ENCODE measurements at places on chromosomes 4 and X. TPM values are rescaled to one million over a fixed set of nuclear protein-coding genes. Genes with fewer than 3 reads are reported as not detected.

KCNE5 gene
- total RNA-seq: not detected

- DNase-seq: no peak
Measured at GRCh38 chr4:78024085-78024484, 33.0 kb upstream of the FRAS1 start.

DNA sequence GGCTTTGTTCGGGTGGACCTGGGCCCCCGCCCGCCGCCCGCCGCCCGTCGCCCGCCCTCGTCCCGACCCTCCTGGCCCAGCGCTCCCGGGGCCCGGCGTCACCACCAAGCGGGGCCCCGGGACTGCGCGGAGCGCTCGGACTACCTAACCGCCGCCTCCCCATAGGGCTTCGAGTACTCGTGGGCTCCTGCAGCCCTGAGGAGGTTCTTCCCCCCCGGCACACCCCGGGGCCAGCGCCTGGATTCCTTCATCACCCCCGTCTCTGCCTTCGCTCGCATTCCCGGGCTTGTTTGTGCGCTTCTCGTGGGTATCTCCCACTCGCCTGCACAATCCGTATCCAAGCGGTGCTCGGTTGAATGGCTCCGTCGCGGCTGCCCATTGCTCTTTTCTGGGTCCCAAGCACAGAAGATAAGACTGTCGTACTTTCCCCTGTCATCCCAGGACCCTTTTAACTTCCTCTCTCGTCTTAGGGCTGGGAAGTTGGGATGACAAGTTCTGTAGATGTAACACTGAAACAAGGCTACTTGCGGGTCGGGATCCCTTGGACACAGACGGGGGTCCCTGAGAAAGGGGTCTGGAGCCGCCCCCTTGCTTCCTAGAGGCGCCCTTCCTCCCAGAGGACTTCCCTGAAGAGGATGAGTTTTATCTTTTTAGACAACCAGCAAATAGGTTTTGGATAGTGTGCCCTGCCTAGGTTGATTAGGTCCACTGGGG, 565 bp downstream of the MOB1B start:
- DNase-seq: peak; percentile 50

PAGE2 gene
- total RNA-seq: not detected

DNA sequence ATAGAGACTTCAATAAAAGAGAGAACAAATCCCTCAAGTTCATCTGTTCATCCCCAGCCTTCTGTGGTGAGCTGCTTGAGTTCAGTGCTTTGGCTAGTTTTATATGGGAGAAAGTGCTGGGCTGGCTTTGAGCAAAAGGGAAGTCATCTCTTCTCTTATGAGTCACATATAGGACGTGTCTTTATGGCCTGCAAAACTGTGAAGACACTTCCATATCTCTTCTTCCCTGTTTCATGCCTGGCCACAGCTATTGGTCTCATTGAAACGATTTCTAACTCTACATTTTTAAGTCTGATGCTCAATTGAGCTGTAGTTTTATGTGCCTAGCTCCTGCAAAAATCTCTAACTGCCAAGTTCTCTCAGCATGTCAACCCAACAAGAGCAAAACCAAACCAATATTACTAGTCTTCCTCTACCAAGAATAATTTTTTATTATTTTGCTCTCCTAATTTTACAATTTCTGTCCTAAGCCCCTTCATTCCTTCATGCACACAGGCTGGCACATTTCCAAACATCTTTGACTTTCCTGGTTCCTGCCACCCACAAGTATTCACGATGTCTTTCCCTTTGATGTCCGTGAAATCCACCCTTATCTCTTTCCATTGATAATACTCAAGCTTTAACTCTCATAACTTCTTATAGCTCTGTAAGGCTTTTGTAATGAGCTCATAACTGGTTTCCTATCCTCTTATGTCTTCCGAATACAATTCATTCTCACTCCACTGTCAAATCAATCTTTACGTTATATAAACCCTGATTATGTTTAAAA, 165.3 kb downstream of the BTC start:
- no peak for DNase-seq

DNA sequence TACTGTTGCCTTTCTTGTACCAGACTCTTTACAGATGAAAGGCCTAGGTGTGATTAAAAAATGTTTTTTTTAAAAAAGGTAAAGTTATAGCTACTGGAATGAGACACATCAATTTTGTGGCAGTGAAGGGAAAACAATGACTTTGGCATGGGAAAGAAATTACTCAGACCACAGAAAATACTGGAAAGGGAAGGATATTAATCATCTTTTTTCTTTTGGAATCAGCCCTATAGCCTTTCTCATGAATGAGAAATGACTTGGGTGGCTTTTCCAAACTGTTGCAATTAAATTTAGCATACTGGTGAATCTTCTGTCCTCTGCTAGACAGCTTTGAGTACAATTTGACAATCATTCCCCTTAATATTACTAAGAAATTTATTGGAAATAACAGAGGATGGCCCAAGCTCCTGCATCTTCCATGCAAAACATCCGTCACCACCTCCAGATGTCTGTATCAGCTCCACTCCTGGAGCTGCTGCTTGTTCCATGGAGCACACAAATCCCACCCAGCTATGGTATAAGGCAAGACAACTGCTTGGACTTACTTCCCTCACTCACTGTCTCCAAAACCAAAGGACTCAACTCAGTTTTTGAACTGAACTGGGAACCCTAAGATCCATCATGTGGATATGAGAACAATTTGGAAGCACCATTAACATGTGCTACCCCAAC, 97.6 kb upstream of the ARSJ start:
- DNase-seq: no peak

DNA sequence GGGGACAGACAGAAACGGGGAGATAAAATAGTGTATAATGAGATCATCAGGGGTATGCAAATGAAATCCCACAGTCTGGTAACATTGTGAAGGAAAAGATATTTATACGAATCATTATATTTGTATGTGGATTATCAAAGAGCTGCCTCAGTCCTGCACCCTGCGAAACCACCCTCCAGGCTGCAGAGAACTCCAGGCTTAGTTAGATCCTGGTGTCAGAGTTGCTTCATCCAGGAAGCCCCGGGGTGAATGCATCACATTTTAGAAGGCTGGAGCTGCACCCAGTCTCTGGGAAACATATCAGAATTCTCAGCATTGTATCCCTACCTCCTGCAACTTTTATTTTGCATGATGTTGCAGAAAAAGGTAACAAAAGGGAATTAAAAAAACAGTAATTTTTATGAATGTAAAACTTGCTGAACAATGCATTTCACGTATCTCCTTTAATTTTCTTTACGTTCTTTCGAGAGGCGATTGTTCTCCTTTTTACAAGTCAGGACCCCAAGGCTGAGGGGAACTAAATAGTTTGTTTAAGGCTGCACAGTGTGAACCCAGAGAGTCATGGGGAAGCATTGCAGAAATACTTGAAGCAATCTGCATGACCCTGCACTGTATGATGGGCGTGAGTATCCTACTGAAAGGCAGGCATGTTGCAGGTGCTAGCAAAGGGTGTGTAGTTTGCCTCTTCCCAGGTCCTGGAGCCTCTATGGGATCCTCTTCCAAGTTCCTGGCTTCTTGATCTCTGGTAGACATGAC, 299.5 kb upstream of the CLNK start:
- DNase-seq: no peak

PNMA5 gene
- 0.08 TPM for total RNA-seq

GRCh38 chr4:55378617-55379467, 16.9 kb upstream of the TMEM165 start:
- DNase-seq: peak; percentile 46

TCEANC gene
- total RNA-seq: 2.7 TPM

GRCh38 chrX:119055687-119056086, 17.1 kb upstream of the CT47C1 start:
- no peak for DNase-seq

DNA sequence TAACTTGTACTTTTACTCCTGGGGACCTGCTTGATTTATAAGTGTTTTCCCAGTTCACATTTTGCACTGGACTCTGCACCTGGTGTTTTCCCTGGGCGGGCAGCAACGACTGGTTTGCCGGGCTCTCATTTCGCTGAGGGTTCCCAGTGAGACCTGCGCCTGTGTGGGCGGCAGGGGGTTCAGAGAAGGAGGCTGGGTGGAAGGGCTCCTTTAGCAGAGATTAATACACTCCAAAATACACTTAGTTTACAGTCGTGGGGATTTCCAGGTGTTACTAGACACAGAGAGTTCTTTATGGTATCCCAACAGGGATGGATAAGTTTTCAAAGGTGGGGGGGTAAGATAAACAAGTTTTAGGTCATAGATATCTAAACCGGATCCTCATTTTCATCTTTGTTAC, 53.0 kb upstream of the SHISA3 start:
- DNase-seq: no peak

ZAR1 gene
- total RNA-seq: not detected

Measured in SJSA1 (cell line).